ENCODE measurements at places on chromosomes 5 and 9.

DNA sequence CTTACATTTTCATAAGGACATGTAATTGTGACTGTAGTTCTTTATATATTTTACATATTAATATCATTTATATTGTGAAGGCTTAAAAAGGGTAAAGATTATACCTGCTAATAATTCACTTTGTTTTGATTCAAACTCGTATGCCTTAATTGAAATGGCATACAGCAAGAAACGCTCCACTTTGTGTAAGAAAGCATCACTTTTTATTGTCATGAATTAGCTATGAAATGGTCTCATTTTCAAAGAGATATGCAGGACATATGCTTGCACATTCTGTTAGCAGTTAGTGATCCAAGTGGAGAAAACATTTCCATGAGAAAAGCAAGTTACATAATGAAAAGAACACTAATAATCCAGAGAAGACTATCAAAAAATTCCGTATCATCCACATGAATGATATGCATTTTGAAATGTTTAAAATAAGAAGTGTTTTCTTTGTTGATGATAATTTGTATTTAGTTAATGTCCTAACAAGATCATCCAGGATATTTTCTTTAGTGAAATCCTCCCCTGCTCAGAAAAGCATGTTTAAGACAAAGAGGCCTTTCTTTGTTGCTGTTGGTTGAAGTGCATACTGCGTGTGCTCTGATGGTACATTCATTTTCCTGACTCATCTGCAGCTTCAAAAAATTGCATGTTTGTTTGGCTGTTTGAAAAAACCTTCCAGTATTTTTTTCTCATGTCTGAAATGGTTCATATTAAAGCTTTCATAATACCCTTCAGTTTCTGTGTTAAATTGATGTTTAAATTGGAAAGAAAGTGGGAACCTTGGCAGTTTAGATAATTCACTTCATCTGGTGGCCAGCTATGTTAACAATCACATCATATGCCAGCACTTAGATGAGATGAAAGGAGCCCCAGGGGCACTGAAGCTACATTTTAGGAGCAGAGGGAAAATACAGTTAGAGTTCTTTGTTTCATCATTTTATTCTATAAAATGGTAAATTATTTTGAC is 242.2 kb downstream of the CSNK1G3 start:
- DNase-seq, result no peak
- no peaks in the 10 kb centered on the region for H3K27me3 ChIP-seq
- H3K4me1 ChIP-seq, result no peaks in the 10 kb centered on the region
- H3K27ac ChIP-seq, result no peak overlapping the region
- no peaks in the 10 kb centered on the region for H3K36me3 ChIP-seq

GRCh38 chr5:42490831-42491230 is 67.6 kb downstream of the GHR start:
- no peaks in the 10 kb centered on the region for H3K36me3 ChIP-seq
- no peaks in the 10 kb centered on the region for H3K27me3 ChIP-seq
- H3K27ac ChIP-seq, result no peak overlapping the region

- DNase-seq, result no peak
- no peak overlapping the region for H3K4me3 ChIP-seq
- no peaks in the 10 kb centered on the region for H3K36me3 ChIP-seq
- no peaks in the 10 kb centered on the region for H3K4me1 ChIP-seq
- no peak overlapping the region for H3K27ac ChIP-seq
Measured at GRCh38 chr5:22596404-22596970, 256.7 kb downstream of the CDH12 start.

GRCh38 chr9:86557063-86557766 is 203.0 kb upstream of the TUT7 start:
- no peaks in the 10 kb centered on the region for H3K4me1 ChIP-seq
- no peaks in the 10 kb centered on the region for H3K36me3 ChIP-seq
- no peak overlapping the region for H3K27ac ChIP-seq
- no peaks in the 10 kb centered on the region for H3K27me3 ChIP-seq

GRCh38 chr5:24621792-24622191 is 23.0 kb downstream of the CDH10 start:
- no peak overlapping the region for H3K27ac ChIP-seq
- no peak for DNase-seq
- no peaks in the 10 kb centered on the region for H3K36me3 ChIP-seq
- no peaks in the 10 kb centered on the region for H3K27me3 ChIP-seq

- no peak overlapping the region for H3K27ac ChIP-seq
- H3K36me3 ChIP-seq, result no peaks in the 10 kb centered on the region
- H3K27me3 ChIP-seq, result no peaks in the 10 kb centered on the region
- DNase-seq, result no peak
Measured at GRCh38 chr9:546235-546634, 295.3 kb upstream of the DMRT1 start.

DNA sequence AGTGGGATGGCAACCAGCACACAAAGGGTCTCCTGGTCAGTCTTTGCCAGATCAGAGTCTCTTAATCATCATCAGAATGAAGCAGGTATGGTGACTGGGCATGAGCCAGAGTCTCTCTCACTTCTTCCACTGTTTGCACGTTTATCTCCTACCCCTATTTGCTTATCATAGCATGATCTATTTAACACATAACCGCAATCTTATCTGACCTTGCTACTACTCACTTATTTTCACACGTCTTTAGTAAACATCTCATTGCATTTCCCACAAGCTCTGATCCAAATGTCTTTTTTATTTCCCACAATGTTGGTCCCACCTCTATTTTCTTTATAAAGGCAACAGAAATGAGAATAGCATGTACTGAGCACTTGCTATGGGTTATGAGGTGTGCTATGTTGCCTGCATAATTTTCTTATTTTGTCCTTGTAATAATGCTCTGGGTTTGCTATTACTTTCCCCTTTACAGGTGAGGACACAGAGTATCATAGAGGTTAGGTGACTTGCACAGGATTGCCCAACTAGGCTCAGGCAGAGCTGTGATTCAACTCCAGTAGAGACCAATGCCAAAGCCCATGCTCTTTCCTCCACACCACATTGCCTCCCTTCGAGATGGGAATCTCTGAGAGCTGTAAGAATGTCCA is 39.7 kb upstream of the IL7R start:
- DNase-seq, result peak; percentile 73
- H3K27me3 ChIP-seq, result no peaks in the 10 kb centered on the region
- peak overlapping the region; percentile 0 for H3K4me3 ChIP-seq
- peaks cover 99% of the 10 kb centered on the region for H3K4me1 ChIP-seq
- H3K27ac ChIP-seq, result peak overlapping the region; percentile 47

DNA sequence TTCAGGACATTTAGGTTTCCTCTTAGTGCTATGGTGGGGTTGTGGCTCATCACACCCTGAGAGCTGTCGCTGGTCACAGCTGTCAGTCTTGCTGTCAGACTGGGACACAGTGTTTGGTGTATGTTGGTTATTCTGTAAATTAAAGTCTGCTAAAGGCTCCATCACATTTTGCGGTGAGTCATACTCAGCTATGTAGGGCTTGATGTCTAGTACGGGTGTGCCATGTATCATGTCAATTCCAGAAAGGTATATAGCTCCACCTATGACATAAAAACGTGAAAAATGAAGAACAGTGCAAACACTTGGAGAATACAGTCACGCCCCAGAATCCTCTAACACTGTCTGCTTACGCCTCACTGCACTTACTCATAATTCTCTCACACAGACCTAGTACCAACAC is 11.9 kb downstream of the TRMO start:
- peaks cover 97% of the 10 kb centered on the region for H3K4me1 ChIP-seq
- no peak overlapping the region for H3K4me3 ChIP-seq
- no peaks in the 10 kb centered on the region for H3K27me3 ChIP-seq

DNA sequence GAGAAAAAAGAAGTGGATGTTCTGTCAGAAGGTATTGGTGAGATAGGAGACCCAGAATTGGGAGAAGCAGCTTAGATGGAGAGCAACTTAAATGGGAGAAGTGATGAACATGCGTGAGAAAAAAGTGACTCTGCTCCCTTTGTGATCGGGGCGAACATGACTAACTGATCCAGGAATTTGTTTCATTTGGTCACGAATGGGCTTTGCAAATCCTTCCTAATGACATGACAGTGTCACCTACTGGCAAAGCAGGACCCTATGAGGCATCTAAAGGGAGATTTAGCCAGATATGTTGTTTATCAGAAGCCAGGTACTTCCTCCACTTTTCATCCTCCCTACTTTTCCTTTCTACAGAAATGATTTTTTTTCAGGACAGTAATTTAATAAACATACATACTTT is 787.4 kb upstream of the RGMB start:
- H3K4me1 ChIP-seq, result no peaks in the 10 kb centered on the region
- H3K27ac ChIP-seq, result no peak overlapping the region
- H3K36me3 ChIP-seq, result no peaks in the 10 kb centered on the region
- DNase-seq, result no peak
- H3K27me3 ChIP-seq, result no peaks in the 10 kb centered on the region

GRCh38 chr5:132506094-132506692 is 15.6 kb upstream of the IRF1 start:
- no peaks in the 10 kb centered on the region for H3K27me3 ChIP-seq
- DNase-seq, result no peak
- no peak overlapping the region for H3K4me3 ChIP-seq
- peaks cover 4% of the 10 kb centered on the region for H3K4me1 ChIP-seq
- no peak overlapping the region for H3K27ac ChIP-seq

DNA sequence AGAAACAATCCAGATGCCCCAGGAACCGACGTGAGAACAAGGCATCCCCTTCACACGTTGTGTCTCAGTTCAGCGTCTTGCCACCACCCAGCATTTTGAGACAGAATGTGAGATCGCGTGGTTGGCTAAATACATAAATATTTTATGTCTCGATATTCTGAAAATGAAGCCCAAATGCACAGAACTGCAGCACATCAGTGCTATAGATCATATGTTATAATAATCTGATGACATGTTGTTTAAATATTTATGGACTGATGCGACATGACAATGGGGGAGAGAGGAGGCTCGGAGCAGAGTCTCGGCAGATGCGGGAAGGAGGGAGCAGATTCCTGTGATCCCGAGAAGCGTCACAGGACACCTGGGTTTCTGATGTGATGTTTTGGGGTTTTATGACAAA is 10.9 kb downstream of the NEK6 start:
- H3K36me3 ChIP-seq, result no peaks in the 10 kb centered on the region
- no peak overlapping the region for H3K27ac ChIP-seq
- no peak overlapping the region for H3K4me3 ChIP-seq
- H3K27me3 ChIP-seq, result no peaks in the 10 kb centered on the region
- no peak for DNase-seq
- peaks cover 16% of the 10 kb centered on the region for H3K4me1 ChIP-seq

DNA sequence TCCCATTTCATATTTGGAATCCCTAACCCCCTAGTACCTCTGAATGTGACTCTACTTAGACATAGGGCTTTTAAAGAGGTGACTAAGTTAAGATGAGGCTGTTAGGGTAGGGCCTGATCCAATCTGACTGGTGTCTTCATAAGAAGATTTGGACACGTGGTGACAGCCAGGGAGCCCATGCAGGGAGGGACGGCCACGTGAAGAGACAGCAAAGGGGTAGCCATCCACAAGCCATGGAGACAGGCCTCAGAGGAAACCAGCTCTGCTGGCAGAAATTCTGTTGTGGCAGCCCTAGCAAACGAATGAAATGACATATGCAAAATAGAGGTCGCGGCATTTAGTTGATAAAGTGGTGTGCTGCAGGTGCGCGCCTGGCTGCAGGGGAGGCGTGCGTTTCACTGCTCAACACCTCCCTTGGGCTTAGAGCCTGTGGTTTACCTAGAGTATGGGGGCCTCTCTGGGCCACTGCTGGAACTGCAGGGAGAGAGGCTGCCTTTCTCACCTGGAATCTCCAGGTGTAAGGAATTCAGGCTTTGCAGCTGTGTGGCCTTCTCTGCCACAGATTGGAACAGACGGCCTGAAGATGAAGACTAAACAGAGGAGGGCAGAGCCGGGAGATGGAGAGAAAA is 7.1 kb upstream of the AFAP1L1 start:
- H3K4me3 ChIP-seq, result no peak overlapping the region
- DNase-seq, result peak; percentile 75
- H3K4me1 ChIP-seq, result no peaks in the 10 kb centered on the region
- H3K27ac ChIP-seq, result no peak overlapping the region
- no peaks in the 10 kb centered on the region for H3K27me3 ChIP-seq

DNA sequence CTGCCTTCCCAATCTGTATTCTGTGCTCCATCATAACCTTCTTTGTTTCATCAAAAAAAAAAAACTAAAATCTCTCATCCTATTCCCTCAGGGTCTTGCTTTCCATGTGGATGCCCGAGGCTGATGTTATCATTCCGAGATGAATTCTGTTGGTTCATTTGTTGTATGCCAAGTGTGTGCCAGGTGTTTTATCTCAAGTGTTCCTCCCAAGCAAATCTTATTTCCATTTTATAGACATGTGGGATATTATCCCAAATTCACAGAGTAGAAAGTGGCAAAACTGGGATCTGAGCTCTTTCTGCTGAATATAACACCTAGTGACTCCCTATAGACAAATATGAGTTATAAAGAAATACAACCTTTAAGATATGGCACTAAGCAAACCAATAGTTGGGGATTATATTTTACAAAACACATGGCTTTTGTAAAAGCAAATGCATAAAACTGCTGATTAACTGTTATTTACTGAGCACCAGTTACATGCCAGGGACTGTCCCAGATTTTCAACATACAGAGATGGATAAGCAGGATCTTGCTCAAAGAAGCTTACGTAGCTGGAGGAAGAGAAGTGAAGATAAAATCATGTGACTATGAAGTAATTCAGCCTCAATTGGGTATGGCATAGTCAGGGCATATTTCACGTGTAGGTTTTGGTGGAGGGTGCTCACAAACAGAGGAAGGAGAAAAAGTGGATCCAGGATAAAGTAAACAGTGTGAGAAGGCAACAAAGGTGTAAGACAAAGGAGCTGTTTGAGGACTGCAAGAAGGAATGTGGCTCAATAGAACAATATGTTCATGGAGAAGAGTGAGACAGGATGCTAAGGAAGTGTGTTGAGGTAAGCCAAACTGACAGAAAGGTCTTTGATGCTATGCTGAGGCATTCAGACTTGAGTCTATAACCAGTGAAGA is 143.3 kb upstream of the ADAMTSL1 start:
- no peaks in the 10 kb centered on the region for H3K27me3 ChIP-seq
- DNase-seq, result no peak
- no peak overlapping the region for H3K27ac ChIP-seq
- no peaks in the 10 kb centered on the region for H3K36me3 ChIP-seq
- H3K4me3 ChIP-seq, result no peak overlapping the region

DNA sequence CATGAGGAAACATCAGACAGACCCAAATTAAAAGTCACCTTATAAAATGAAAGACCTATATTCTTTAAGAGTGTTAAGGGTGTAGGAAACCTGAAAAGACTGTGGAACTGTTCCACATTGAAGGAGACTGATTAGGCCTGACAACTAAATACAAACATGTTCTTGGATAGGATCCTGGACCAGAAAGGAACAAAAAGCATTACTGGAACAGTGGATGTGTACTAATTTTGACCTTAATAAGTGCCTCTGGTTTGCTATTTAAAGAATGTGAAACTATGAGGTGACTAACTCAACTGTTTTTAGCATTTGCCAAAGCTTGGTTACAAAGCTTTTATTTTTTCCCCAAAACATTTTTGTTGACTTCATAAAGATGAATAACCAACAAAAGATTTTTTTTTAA is 340.6 kb downstream of the CAAP1 start:
- H3K36me3 ChIP-seq, result no peaks in the 10 kb centered on the region
- H3K4me3 ChIP-seq, result no peak overlapping the region
- no peak overlapping the region for H3K27ac ChIP-seq
- no peaks in the 10 kb centered on the region for H3K27me3 ChIP-seq
- H3K4me1 ChIP-seq, result no peaks in the 10 kb centered on the region
- DNase-seq, result no peak

DNA sequence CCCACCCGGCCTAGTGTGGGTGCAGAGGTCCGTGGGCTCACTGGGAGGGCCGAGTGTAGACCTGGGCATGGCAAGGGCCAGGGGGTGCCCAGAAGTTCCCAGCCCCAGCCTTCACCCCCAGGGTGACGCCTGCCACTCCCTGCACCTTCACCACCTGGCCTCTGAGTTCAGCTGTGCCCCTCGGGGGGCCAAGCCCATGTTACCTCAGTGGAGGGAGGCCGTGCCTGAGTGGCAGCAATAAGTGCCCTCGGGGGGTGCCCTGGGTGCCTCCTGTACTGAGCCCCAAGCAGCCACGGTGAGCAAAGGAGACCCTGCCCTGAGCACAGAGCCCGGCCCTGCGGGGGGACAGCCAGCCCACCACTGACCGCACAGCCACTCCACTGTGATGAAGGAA is 10.3 kb upstream of the FCN2 start:
- no peaks in the 10 kb centered on the region for H3K27me3 ChIP-seq
